ENCODE measurements at places on chromosomes 3 and 15. TPM values are rescaled to one million over a fixed set of nuclear protein-coding genes. Genes with fewer than 3 reads are reported as not detected.

EHD4 gene
- total RNA-seq = 128 TPM

WDR93 gene
- total RNA-seq = not detected

CYP1A2 gene
- total RNA-seq = not detected

GRAMD2A gene
- total RNA-seq = 0.29 TPM

MSL2 gene
- total RNA-seq = 21.9 TPM

ZNF445 gene
- 17.8 TPM for total RNA-seq

GNB4 gene
- 61.9 TPM for total RNA-seq

MST1R gene
- total RNA-seq = 1.5 TPM

SERINC4 gene
- total RNA-seq = not detected

SLC9C1 gene
- total RNA-seq = 0.09 TPM

NR2E3 gene
- total RNA-seq = 0.25 TPM

PIERCE2 gene
- total RNA-seq = 2.3 TPM

TMEM158 gene
- total RNA-seq = 0.42 TPM

UROC1 gene
- total RNA-seq = not detected

GOLGA8T gene
- total RNA-seq = not detected

SGO1 gene
- total RNA-seq = 15.5 TPM

C3orf80 gene
- total RNA-seq = not detected

PLIN1 gene
- total RNA-seq = 0.12 TPM

GOLGA8J gene
- not detected for total RNA-seq

DLEC1 gene
- total RNA-seq = not detected

VPS18 gene
- total RNA-seq = 33.3 TPM

KLF15 gene
- 3.0 TPM for total RNA-seq

GOLGA8H gene
- total RNA-seq = 3.3 TPM

NMD3 gene
- total RNA-seq = 57.9 TPM

CPNE9 gene
- total RNA-seq = not detected

ZBBX gene
- not detected for total RNA-seq

HDDC3 gene
- 16.0 TPM for total RNA-seq

POLR2M gene
- total RNA-seq = 50.6 TPM

CAND2 gene
- 11.0 TPM for total RNA-seq

SEMA6D gene
- total RNA-seq = 22.5 TPM

CCDC54 gene
- total RNA-seq = not detected

LIPC gene
- not detected for total RNA-seq

MINAR1 gene
- 0.93 TPM for total RNA-seq

CNTN4 gene
- total RNA-seq = not detected

PYGO1 gene
- total RNA-seq = 7.6 TPM

MME gene
- total RNA-seq = 10.5 TPM

MYH15 gene
- total RNA-seq = 0.14 TPM

LRRK1 gene
- 22.1 TPM for total RNA-seq

GALNT15 gene
- total RNA-seq = 1.7 TPM

RCCD1 gene
- 15.3 TPM for total RNA-seq

SEMA5B gene
- total RNA-seq = 0.07 TPM

KIF7 gene
- 11.3 TPM for total RNA-seq

MUSTN1 gene
- 2.2 TPM for total RNA-seq

ACTC1 gene
- not detected for total RNA-seq

SLC28A1 gene
- total RNA-seq = not detected

DAZL gene
- not detected for total RNA-seq

ZNF501 gene
- 3.9 TPM for total RNA-seq

GOLGA6B gene
- total RNA-seq = not detected

GNAT1 gene
- 0.78 TPM for total RNA-seq

SLC12A8 gene
- total RNA-seq = 0.86 TPM

CFAP100 gene
- not detected for total RNA-seq

CCR3 gene
- not detected for total RNA-seq

RARRES1 gene
- total RNA-seq = 1.8 TPM

CCDC39 gene
- not detected for total RNA-seq

CLSTN2 gene
- total RNA-seq = not detected

LMCD1 gene
- total RNA-seq = 14.5 TPM

All from endothelial cell of umbilical vein (primary cell).